Lung (tissue), 17 donors: ENCODE measurements at places on chromosomes 5 and 9. TPM values are rescaled to one million over a fixed set of nuclear protein-coding genes. Genes with fewer than 3 reads are reported as not detected.

- DNase-seq, result no peak
Observed at GRCh38 chr5:153658149-153658548, 167.7 kb downstream of the GRIA1 start.

- peak; percentile 91 for DNase-seq
Observed at GRCh38 chr9:4515958-4516375, 25.7 kb downstream of the SLC1A1 start.

DNA sequence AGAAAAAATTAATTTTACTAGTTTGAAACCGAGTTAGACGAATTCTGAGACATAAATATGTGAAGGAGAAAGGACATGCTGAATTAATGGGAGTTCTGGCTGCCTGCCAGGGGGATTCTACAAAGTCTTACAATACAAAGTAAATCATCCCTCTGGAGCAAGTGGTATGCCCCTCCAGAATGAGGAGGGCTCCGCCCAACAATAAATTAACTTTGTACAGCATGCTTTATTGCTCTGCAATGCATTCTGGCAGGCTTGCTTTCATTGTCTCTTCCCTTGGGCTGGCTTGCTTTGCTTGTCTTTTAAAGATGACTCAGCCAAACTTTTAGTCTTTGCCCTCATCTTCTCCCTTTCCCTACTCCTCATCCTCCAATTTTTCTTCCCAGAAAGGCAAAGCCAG is 11.7 kb upstream of the PCDHB1 start:
- peak; percentile 2 for DNase-seq

DNA sequence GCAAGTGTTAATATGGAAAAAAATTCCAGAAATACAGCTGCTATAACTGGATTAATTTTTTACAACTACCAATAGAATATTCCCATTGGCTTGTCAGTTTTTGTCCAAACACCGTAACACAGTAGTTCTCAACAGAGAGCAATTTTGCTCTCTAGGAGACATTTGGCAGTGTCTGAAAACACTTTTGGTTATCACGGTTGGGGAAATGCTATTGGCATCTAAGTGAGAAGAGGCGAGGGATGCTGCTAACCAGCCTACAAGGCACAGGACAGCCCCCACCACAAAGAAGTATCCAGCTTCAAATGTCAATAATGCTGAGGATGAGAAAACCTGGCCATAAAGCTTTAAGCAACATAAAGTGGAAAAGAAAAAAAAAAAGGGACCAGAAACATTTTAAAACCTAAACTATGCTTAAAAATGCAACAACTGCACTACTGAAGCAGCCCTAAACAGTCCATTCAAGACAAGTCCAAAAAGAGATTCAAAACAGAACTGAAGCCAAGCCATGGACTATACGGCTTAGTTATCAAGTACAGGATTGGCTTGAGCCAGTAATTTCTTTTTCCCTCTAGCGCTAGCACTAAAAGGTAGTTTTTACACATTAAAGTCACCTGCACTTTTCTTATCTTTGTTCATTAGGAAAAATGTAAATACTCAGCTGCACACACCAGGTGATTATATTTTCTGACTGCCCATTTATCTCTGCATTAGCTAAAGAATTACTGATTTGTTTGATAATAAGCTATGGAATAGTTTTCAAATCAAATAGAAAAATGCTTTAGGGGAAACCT is 83.9 kb downstream of the NR3C1 start:
- DNase-seq, result peak; percentile 61

DNA sequence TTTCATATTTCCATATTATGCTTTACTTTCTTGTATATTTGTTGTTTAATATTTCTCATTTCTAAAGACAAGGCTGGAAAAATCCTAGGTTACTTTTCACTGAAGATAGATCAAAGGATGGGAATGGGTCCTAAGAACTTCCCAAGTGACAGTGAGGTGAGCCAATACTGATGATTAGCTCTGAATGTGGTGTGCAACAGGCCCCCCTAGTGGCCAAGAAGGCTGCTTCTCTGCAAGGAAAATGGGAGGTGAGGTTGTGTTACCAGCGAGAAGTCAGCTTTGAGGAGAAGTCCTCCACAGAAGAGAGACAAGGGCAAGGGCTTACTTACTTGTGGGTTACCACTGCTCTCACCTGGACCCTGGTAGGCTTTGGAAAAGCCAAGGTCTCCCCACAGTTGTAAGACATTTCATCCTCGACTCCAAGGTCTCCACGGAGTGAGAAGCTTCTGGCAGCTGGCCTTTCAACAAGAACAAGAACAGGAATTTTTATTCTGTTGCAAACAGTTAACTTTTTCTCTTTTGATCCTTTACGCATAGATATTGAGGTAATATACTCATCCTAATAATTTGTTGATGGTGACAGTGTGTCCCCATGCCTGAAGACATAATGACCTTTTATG is 69.9 kb downstream of the MAMDC2 start:
- peak; percentile 82 for DNase-seq

GRCh38 chr5:134143431-134143830 is 28.9 kb downstream of the TCF7 start:
- DNase-seq, result no peak

- DNase-seq, result no peak
Observed at GRCh38 chr5:40932766-40933165, 23.5 kb downstream of the C7 start.

- DNase-seq, result no peak
Observed at GRCh38 chr9:1024112-1024511, 26.0 kb upstream of the DMRT2 start.

DNA sequence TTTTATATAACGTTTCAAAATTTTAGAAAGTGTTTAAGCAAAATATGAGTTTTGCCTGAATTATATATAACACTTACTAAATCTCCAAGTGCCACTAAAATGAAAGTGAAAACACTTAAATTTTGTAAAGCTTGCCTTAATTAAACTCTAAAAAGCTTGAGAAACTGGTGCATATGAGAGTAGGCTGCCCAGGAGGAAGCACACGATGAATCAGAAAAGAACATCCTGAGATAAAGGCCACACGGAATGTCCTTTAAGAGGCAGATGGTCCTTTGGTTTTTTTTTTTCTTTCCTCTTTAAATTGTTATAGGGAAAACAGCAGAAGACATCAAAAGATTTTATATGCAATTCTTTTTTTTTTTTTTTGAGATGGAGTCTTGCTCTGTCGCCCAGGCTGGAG is 60.3 kb downstream of the HABP4 start:
- DNase-seq, result no peak

DNA sequence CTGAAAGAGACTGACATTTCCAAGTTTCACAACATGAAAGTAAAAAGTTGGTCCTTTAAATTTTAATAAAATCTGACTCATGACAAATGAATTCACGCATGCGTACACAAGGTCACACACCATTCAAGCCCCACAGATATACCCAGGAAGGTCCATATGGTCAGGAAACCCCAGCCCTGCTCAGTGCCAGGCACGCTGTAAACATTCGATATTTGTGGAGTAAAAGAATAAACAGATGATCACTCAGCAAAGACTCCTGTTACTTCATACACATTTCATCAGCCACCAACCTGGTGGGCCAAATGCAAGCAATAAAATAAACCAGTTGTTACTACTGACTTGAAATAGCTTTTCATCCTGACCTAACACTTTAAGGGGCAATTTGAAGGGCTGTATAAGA is 158.0 kb upstream of the RETREG1 start:
- DNase-seq, result no peak

GRCh38 chr5:175094461-175094860 is 349.5 kb downstream of the DRD1 start:
- no peak for DNase-seq

CAMK4 gene
- 0.18 TPM for polyA plus RNA-seq

BHMT2 gene
- 2.0 TPM for polyA plus RNA-seq
